ENCODE measurements at places on chromosomes 5 and 9.

DNA sequence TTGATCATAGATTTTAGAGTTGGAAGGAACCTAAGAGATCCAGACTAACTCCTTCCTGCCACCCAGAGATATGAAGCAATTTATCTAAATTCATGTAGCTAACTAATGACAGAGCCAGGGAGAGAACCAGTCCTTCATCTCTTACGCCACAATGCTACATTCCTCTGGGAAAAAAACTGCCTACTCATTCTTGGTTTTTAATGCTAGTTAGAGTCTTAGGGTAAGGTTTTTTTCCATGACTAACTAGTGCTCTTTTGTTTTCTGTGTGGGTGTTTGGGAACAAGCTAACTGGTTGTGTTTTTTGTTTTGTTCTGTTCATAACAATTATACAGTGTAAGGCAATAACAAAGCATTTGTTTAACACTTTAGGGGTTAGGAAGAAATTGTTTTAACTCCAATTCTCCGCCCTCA is 52.4 kb downstream of the SLC44A1 start:
- no peak for DNase-seq

DNA sequence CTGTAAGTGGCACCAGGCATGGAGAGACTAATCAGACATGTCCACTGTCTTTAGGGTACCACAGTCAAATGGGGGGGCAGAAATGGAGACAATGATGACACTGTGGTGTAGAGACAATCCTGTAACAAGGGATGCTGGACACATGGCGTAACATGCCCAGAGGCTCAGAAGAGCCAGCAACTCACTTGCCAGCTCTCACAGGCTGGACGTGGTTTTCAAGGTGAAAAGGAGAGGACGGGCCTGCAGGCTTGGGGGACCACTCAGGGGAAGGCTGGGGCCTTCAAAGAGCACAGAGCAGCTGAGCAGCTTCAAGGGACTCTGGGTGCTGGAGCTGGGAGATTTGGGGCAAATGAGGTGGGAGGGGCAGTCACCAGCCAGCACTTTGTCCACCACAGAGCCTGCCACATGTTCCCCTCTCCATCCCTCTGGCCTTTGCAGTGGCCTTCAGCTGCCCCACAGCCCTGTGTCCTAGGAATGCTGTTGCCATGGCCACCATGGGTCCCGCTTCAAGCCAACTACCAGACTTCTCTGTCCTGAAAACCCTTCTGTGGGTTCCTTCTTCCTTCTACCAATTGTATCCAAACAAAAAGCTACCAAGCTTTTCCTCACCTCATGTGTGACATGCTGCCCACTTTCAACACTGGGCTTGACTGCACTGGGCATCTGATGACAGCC is 140.4 kb downstream of the GABBR2 start:
- no peak for DNase-seq

- no peak for DNase-seq
Observed at GRCh38 chr9:27851858-27852257, 278.6 kb upstream of the C9orf72 start.

DNA sequence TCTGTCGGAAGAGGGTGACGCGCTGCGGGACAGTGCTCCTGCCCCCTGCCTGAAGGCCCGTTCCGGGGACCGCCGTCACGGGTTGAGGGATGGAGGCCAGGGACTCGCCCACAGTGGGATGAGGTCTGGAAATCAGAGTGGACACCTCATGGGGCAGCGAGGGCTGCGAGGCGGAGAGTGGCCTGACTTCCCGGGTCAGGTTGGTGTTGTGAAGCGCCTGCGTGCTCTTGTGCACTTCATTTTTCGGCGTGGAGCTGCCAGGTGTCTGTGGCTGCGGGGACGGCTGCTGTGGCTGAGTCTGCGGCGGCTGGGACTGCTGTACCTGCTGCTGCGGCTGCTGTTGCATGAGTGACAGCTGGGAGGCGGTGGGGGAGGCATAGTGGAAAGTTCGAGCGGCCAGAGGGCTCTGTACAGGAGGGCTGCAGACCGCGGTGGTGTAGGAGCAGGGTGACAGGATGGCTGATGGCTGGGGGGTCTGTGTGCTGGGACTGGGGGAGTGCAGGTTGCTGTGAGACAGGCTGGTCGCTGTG is 434.1 kb downstream of the HCN1 start:
- DNase-seq = no peak

DNA sequence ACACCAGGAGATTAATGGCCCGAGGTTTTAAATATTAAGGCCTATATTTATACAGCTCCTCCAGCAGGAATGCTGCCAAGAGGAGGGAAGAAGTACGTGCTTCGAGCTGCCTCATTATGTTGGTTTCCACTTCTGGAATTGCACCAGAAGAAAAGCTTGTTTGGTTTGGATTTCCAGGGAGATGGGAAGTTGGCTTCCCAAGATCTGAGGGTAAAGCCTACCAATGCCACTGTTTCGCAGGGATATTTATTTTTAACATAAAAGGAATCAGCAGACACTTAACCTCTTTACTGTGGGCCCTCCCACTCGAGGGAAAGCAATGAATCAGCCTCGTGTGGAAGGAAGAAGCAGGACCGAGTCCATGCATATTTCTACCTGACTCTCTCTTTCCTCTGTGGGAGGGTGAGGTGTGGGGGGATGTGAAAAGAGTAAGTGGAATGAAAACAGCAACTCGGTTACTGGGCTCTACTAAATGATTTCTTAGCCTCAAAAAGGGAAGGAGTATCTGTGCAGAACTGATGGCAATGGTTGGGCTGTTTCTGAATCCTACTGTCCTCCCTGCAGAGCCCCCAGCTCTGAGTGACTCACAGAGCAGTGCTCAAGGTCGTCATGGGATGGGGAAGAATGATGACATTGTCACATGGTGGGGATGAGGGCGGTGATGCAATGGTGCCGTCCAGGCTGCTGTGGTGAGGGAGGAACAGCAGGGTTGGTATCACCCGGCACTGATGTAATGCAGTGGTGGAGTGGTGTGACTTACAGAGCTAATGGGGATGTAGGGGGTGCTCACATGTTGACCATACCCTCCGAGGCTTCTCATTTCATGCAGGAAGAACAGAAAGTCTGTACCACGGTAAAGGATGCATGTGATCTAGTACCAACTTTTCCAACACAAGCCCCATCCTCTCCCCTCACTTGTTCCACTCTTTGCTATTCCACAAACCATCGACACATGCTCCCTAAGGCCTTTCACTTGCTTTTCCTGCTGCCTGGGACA is 215.0 kb upstream of the PANK3 start:
- DNase-seq = no peak

GRCh38 chr5:174424219-174425053 is 299.9 kb upstream of the MSX2 start:
- no peak for DNase-seq

GRCh38 chr5:167770461-167770860 is 521.0 kb upstream of the WWC1 start:
- no peak for DNase-seq

GRCh38 chr9:126295082-126295477 is 31.5 kb upstream of the MVB12B start:
- DNase-seq = no peak

GRCh38 chr9:25472085-25472607 is 206.1 kb downstream of the TUSC1 start:
- no peak for DNase-seq

- no peak for DNase-seq
Observed at GRCh38 chr5:134124289-134125038, 10.0 kb downstream of the TCF7 start.

- DNase-seq = no peak
Observed at GRCh38 chr5:127699416-127699815, 3.8 kb upstream of the CCDC192 start.

DNA sequence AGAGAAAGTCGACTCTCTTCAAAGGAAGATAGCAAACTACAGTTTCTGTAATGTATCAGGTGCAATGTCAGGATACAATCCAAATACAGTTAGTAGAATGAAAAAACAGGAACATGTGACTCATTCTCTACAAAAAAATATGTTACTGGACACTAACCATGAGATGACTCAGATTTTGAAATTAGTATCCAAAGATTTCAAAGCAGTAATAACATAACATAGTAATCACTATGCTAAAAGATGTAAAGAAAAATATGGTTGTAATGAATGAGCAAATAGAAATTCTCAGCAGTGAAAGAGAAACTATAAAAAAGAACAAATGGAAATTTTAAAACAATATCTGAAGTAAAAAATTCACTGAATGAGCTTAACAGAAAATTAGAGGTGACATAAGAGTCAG is 42.3 kb downstream of the SHOC1 start:
- DNase-seq = no peak

GRCh38 chr5:172648013-172648381 is 6.9 kb downstream of the NEURL1B start:
- no peak for DNase-seq

GRCh38 chr5:175795959-175796358 is 75.4 kb upstream of the CPLX2 start:
- no peak for DNase-seq

DNA sequence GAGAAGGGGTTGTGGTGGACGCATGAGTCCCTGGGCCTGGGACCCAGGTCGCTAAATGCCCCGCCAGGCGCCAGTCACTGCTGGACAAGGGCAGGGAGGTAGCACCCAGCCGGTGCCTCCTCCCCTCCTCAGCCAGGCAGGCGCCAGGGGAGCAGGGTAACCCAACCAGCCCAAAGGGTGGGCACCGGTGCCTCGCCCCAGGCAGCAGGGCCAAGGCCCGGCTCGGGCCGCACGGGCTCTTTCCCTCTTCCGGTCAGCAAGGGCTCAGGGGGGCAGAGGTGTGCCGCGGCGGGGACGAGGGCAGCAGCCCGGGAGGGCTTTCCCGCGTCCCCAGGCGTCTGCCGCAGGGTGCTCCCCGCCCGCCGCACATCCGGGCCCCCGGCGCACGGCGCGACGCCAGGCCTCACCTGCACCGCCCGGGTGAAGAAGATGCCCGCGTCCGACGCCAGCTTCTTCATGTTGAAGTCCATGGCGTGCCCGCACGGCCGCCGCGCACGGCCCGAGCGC is 393 bp downstream of the SH3GLB2 start:
- no peak for DNase-seq

DNA sequence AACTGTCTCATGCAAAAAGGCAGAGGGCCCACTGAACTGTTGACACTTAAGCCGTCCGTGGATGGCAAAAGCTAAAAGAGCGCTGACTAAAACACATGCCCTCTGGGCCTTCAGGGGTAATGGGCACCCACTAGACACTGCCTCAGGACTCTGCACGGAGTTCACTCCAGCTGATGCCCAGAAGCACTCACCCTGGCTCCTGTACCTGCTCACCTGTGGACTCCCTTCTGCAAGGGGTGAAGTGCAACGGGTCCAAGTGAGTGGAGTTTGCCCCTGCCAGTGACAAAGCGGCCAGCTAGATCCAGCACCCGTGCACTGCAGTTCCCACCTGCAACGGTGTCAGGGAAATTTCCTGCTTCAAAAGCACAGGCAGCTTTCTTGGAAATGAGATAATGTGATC is 50.2 kb downstream of the SLC1A1 start:
- DNase-seq = no peak

- no peak for DNase-seq
Observed at GRCh38 chr5:136258463-136258862, 65.5 kb upstream of the SMIM32 start.

GRCh38 chr5:2166306-2166978 is 283.7 kb upstream of the IRX4 start:
- no peak for DNase-seq

DNA sequence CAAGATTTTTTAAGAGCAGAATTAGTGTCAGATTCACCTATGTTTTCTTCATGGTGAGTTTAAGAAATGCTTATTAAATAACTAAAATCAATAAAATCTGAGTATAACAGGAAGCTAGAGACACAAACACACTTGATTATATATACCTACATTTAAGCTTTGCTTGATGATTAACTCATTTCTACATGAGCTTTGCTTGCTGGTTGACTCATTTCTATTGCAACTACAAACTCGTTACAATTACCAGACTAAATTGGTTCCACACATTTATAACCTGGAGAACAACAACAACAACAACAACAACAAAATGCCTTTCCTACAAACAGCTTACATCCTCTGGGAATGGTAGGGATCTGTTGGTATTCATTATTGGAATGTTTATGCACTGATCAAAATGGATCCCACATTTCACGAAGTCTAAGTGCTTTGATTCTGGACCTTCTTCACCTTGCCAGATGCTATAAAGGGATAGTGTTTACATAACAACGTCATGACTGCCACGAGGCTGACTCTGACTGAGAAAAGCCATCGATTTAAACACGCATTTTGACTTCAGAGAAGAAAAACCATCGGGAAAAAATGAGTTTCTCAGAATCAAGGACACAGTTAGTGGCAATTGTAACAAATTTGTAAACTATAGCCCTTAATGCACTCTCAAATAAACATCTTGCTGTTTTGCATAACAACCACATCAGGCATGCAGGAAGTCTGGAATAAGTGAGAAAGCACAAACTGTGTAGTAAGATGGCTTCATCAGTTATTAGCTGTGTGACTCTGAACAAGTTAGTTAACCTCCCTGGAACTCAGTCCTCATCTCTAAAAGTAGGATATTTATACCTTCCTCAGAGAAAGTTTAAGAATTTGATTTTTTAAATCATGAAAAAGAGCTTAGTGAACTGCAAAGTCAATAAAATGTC is 49.8 kb downstream of the RASEF start:
- no peak for DNase-seq

GRCh38 chr9:101706997-101707396 is 31.4 kb downstream of the GRIN3A start:
- DNase-seq = no peak

- DNase-seq = no peak
Observed at GRCh38 chr5:142618130-142618523, 67.8 kb downstream of the FGF1 start.

DNA sequence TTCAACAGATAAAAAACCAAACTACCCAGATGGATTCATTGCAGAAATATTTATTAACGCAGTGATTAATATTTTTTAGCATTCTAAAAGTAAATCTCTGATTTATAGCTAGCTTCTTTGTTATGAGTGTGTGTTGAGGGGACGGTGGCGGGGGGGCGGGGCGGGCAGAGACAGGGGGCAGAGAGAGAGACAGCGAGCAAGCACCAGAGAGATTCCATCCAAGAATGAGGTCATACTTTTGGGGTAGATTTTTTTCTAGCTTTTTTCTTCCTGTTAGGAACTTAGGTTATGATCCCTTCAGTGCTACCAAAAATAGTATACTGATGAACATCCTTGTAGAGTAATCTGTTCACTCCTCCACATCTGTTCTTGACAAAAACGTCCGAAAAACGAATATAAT is 500 bp upstream of the ZNF883 start:
- DNase-seq = no peak

- no peak for DNase-seq
Observed at GRCh38 chr9:96751815-96752214, 26.1 kb downstream of the ZNF510 start.

DNA sequence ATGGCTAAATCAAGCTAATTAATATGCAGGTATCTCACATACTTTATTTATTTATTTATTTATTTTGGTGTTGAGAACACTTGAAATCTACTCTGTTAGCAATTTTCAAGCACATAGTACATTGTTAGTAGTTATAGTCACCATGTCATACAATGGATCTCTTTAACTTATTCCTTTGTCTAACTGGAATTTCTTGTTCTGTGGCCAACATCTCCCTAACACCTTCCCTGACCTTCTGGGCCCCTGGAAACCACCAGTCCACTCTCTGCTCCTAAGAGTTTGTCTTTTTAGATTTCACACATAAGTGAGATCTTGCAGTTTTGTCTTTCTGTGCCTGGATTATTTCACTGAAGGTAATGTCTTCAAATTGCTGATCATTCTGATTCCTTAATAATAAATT is 229.1 kb downstream of the SEMA5A start:
- DNase-seq = no peak

GRCh38 chr9:111961009-111961408 is 64.4 kb downstream of the UGCG start:
- DNase-seq = no peak

- DNase-seq = no peak
Observed at GRCh38 chr9:121852241-121852640, 200.8 kb downstream of the DAB2IP start.

Data from activated T-helper 1 cell treated with anti-CD3 and anti-CD28 coated beads, Interleukin-12 subunit alpha, Interleukin-12 subunit beta, Interleukin-2, Interleukin-4 antibody, amounts not matched to agents 30 ng/mL and 10 ng/mL and 1 ng/mL, durations not matched to agents 14 hours and 24 hours and 36 hours (primary cell).